ENCODE measurements at places on chromosomes 2 and 18. TPM values are rescaled to one million over a fixed set of nuclear protein-coding genes. Genes with fewer than 3 reads are reported as not detected.

The SERPINB2 gene
- total RNA-seq: 0.05 TPM

The NXPH2 gene
- total RNA-seq: not detected

The KCNF1 gene
- total RNA-seq: 21.8 TPM

The DLX1 gene
- 4.0 TPM for total RNA-seq

The ARHGAP28 gene
- total RNA-seq: 0.07 TPM

Measured in A549 treated with CORT108297 at 1 μM for 4 hours (cell line).